ENCODE measurements at places on chromosomes 12 and 14. TPM values are rescaled to one million over a fixed set of nuclear protein-coding genes. Genes with fewer than 3 reads are reported as not detected.
A peak's percentile ranks its signal among the peaks of the same experiment; 100 is the strongest.

- H3K36me3 ChIP-seq = no peaks in the 10 kb centered on the region
- H3K27ac ChIP-seq = no peak overlapping the region
- peaks cover 2% of the 10 kb centered on the region for H3K4me1 ChIP-seq
- no peak for DNase-seq
- H3K4me3 ChIP-seq = no peak overlapping the region
These were observed 150.6 kb upstream of the AEBP2 start for GRCh38 chr12:19288603-19289244.

GRCh38 chr12:6534945-6535696 is 804 bp downstream of the GAPDH start:
- H3K4me1 ChIP-seq = peaks cover 26% of the 10 kb centered on the region
- H3K27me3 ChIP-seq = no peaks in the 10 kb centered on the region
- peaks cover 31% of the 10 kb centered on the region for H3K36me3 ChIP-seq
- H3K4me3 ChIP-seq = peak overlapping the region; percentile 93
- H3K27ac ChIP-seq = peak overlapping the region; percentile 96
- no peak for DNase-seq

- H3K27ac ChIP-seq = no peak overlapping the region
- H3K27me3 ChIP-seq = no peaks in the 10 kb centered on the region
- H3K4me1 ChIP-seq = peaks cover 5% of the 10 kb centered on the region
- no peaks in the 10 kb centered on the region for H3K36me3 ChIP-seq
- DNase-seq = no peak
These were observed 36.3 kb upstream of the PLEKHA5 start for GRCh38 chr12:19093218-19093617.

GRCh38 chr12:66901138-66901932 is 222.5 kb upstream of the GRIP1 start:
- H3K36me3 ChIP-seq = no peaks in the 10 kb centered on the region
- no peaks in the 10 kb centered on the region for H3K4me1 ChIP-seq
- no peak overlapping the region for H3K4me3 ChIP-seq
- no peak for DNase-seq
- H3K27ac ChIP-seq = no peak overlapping the region

DNA sequence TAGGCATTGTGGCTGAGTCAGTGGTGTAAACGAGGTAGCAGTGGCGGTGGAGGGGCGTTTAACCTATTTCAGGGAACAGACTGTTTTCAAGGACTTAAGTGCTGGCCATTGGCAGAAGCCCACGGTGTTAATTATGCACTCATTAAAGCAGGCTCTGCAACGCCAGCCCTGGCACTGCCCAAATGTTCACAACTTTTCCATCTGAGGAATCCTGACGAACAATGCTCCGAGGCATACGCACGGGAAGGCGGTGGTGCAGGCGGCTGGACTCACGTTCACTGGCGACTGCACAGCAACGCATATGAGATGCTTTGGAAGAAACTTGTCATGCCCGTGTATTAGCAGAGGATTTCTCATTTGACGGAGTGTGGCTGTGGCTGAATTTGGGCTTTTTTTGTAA is 70.6 kb upstream of the SLC24A4 start:
- H3K27ac ChIP-seq = no peak overlapping the region
- H3K4me1 ChIP-seq = peaks cover 9% of the 10 kb centered on the region
- no peaks in the 10 kb centered on the region for H3K36me3 ChIP-seq
- H3K4me3 ChIP-seq = no peak overlapping the region
- no peaks in the 10 kb centered on the region for H3K27me3 ChIP-seq

DNA sequence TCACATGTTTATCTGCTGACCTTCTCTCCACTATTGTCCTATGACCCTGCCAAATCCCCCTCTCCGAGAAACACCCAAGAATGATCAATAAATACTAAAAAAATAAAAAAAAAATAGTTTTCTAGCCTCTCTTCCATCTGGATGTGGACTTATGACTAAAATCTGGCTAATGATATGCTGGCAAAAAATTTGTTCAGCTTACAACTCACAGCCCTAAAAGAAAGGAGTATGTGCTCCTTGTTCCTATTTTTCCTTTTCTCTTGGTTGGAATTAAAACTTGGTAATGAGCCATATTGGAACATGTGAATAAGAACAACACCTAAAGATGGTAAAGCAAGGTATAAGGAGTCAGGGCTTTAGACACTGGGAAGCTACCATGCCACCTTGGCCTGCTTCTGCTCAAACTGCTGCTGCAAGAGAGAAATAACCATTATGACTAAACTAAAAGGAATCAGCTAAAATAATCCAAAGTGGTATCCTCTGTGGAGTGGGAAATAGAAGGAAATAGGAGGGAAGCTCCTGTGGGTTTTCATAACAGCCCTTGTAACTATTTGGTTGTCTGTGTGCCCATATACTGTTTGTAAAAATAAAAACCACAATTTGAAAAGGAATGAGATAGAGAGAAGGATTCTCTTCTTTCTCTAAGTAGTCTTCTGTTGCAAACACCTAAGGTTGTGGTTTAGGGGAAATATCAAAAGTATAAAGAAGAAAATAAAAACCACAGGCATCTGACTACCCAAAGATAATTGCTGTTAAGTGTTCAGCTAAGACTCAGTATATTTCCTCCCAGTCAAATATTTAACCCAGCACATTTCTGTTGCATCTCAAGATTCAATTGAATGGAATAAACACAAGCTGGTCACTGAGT is 53.8 kb downstream of the SDR9C7 start:
- no peak overlapping the region for H3K4me3 ChIP-seq
- no peaks in the 10 kb centered on the region for H3K4me1 ChIP-seq
- H3K27ac ChIP-seq = no peak overlapping the region

- no peak within 1 kb of the TSS for H3K27ac ChIP-seq
- no peaks in the 10 kb centered on the region for H3K36me3 ChIP-seq
- H3K4me1 ChIP-seq = peaks cover 15% of the 10 kb centered on the region
- no peak for DNase-seq
- H3K27me3 ChIP-seq = peaks cover 19% of the 10 kb centered on the region
These were observed at the start of gene CABP1 for GRCh38 chr12:120639771-120640721. CABP1 (plus strand) TSS chr12:120640626; CDS start chr12:120640686, 60 bp downstream.

- H3K4me1 ChIP-seq = peaks cover 10% of the 10 kb centered on the region
- no peak for DNase-seq
These were observed 723 bp downstream of the NFATC4 start for GRCh38 chr14:24368562-24369252.

GRCh38 chr14:74155287-74155686 is 70.5 kb downstream of the LIN52 start:
- H3K4me1 ChIP-seq = no peaks in the 10 kb centered on the region
- no peaks in the 10 kb centered on the region for H3K36me3 ChIP-seq
- H3K27me3 ChIP-seq = no peaks in the 10 kb centered on the region
- no peak overlapping the region for H3K4me3 ChIP-seq
- H3K27ac ChIP-seq = no peak overlapping the region
- no peak for DNase-seq

DNA sequence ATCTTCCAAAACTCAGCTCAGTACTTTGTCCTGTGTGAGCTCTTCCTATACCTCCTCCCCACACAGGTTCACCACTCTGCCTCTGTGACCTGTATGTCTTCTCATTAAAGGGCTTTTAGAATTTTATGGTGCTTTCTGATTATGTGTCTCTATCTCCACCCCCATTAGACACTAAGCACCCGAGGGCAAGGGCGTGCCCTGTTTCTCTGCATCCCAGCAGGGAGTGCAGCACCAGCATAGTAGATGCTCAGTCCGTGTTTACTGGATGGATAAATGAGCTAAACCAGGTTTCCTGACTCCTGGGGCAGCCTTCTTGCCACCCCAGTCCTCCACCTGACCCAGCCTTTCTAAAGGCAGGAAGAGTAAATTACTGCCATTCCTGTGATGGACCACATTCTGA is 333.8 kb downstream of the CACNA1C start:
- H3K4me1 ChIP-seq = peaks cover 24% of the 10 kb centered on the region
- no peak overlapping the region for H3K4me3 ChIP-seq
- DNase-seq = no peak
- H3K27ac ChIP-seq = peak overlapping the region; percentile 89
- no peaks in the 10 kb centered on the region for H3K36me3 ChIP-seq

GRCh38 chr14:51822499-51822898 is 37.9 kb upstream of the GNG2 start:
- H3K27me3 ChIP-seq = no peaks in the 10 kb centered on the region
- H3K4me1 ChIP-seq = no peaks in the 10 kb centered on the region
- no peak overlapping the region for H3K27ac ChIP-seq
- H3K36me3 ChIP-seq = no peaks in the 10 kb centered on the region
- DNase-seq = no peak
- H3K4me3 ChIP-seq = no peak overlapping the region

DNA sequence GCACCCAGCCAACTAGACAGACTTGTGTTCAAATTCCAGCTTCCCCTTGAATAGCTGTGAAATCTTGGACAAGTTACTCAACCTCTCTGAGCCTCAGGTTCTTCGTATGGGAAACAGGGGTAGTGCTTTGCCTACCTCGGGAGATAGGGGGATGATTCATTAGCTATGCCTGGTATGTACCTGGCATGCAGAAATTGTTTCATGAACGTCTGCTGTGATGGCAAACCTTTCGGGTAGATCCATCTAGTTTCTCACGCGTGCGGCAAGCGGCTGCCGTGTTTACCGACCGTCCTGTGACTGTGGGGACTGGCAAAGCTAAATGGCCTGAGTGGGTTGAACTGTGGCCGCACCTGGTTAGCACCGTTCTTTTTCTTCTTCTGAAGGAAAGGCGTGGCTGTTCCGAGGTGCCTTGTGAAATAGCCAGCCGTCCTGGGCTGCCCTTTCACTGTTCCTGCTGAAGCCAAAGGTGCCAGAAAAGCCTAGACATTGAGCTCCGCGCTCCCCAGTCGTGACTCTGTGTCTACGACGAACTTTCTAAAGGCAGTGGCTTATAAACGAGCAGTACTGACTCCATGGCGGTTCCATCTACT is 40.6 kb upstream of the MED13L start:
- H3K36me3 ChIP-seq = no peaks in the 10 kb centered on the region
- no peak for DNase-seq
- peak overlapping the region; percentile 58 for H3K4me3 ChIP-seq
- peak overlapping the region; percentile 81 for H3K27ac ChIP-seq

- H3K4me1 ChIP-seq = no peaks in the 10 kb centered on the region
- DNase-seq = no peak
- H3K27me3 ChIP-seq = no peaks in the 10 kb centered on the region
- H3K4me3 ChIP-seq = no peak overlapping the region
These were observed 198.1 kb downstream of the ERC1 start for GRCh38 chr12:1189163-1189562.

- H3K27me3 ChIP-seq = no peaks in the 10 kb centered on the region
- no peaks in the 10 kb centered on the region for H3K4me1 ChIP-seq
- no peak for DNase-seq
- H3K27ac ChIP-seq = no peak overlapping the region
These were observed 704.3 kb upstream of the FLRT2 start for GRCh38 chr14:84825481-84826251.

GRCh38 chr14:49494836-49495235 is 91.3 kb downstream of the RPS29 start:
- no peaks in the 10 kb centered on the region for H3K4me1 ChIP-seq
- DNase-seq = no peak
- H3K27ac ChIP-seq = no peak overlapping the region
- H3K4me3 ChIP-seq = no peak overlapping the region

GRCh38 chr14:105208738-105209075 is 27.6 kb upstream of the NUDT14 start:
- peaks cover 13% of the 10 kb centered on the region for H3K36me3 ChIP-seq
- H3K4me1 ChIP-seq = peaks cover 10% of the 10 kb centered on the region
- H3K27me3 ChIP-seq = no peaks in the 10 kb centered on the region
- H3K27ac ChIP-seq = no peak overlapping the region

DNA sequence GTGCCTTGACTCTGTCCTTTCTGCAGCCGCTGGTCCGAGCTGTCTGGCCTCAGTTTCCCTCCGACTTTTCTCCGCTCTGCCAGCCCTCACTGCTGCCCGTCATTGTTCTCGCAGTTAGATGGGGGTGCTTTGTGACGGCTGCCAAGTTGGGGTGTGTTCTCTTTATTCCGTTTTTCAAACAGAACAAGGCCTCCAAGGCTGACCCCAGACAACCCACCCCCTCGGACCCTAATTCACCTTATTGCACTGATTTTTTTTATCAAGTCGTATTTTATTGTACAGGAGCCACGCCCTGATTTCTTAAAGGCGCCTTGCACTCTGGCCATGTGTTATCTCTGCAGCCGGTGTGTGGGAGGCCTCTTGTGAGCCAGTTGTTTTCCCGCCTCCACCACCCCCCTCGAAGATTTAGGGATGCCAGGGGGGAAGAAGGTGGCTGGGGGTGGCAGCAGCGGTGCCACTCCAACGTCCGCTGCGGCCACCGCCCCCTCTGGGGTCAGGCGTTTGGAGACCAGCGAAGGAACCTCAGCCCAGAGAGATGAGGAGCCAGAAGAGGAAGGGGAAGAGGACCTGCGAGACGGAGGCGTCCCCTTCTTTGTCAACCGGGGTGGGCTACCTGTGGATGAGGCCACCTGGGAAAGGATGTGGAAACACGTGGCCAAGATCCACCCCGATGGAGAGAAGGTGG is 1.3 kb downstream of the VASH1 start:
- peaks cover 13% of the 10 kb centered on the region for H3K4me1 ChIP-seq
- H3K36me3 ChIP-seq = no peaks in the 10 kb centered on the region
- no peak for DNase-seq
- H3K27me3 ChIP-seq = no peaks in the 10 kb centered on the region
- no peak overlapping the region for H3K27ac ChIP-seq
- peak overlapping the region; percentile 80 for H3K4me3 ChIP-seq

DNA sequence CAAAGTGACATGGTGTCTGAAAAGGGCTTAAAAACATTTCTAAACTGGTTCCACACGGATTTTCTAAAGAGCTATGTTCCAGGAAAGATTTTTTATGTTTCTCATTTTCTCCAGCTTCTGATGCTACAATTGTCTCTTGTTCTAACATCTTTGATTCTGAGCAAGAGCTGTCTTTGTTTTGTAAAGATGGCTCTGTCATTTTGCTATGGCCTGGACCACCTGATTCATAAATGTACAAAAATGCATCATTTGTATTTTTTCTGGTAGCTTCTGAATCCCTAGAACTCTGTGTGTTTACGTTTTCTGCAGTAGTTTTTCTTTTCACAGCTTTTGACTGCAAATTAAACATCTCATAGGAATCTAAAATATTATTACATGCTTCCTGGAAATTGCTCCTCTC is 3.2 kb downstream of the MLH3 start:
- H3K36me3 ChIP-seq = no peaks in the 10 kb centered on the region
- H3K27ac ChIP-seq = no peak overlapping the region
- no peak overlapping the region for H3K4me3 ChIP-seq
- DNase-seq = no peak
- peaks cover 12% of the 10 kb centered on the region for H3K4me1 ChIP-seq

DNA sequence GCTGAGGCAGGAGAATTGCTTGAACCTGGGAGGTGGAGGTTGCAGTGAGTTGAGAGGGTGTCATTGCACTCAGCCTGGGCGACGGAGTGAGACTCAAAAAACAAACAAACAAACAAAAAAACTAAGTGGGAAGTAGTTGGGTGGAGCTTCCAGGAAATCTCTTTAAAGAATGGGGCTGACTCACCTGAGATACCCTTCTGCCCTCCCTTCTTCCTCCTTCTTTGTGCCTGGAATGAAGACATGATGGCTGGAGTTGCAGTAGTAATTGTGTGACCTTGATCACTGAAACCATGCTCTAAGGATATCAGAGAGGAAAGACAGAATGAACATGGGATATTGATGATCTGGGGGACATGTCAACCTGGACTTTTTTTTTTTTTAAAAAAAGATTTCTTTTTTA is 87.6 kb upstream of the MED13L start:
- peaks cover 15% of the 10 kb centered on the region for H3K4me1 ChIP-seq
- no peak overlapping the region for H3K27ac ChIP-seq
- H3K36me3 ChIP-seq = no peaks in the 10 kb centered on the region
- no peak overlapping the region for H3K4me3 ChIP-seq
- no peak for DNase-seq
- no peaks in the 10 kb centered on the region for H3K27me3 ChIP-seq

TSPAN19 gene
- not detected for total RNA-seq

TNS2 gene
- 307 TPM for total RNA-seq

METAP2 gene
- 24.5 TPM for total RNA-seq

KRT85 gene
- total RNA-seq = not detected

KRT79 gene
- not detected for total RNA-seq

ABCD2 gene
- total RNA-seq = 0.71 TPM

IFI27 gene
- total RNA-seq = 79.8 TPM

Measured in thoracic aorta (tissue), 2 donors.